ENCODE measurements at places on chromosomes 6 and 20.

GRCh38 chr6:72646604-72647485, 25.0 kb downstream of the KCNQ5 start:
- DNase-seq: no peak

- no peak for DNase-seq
These were observed 33.4 kb upstream of the GCNT2 start for GRCh38 chr6:10487668-10488327.

DNA sequence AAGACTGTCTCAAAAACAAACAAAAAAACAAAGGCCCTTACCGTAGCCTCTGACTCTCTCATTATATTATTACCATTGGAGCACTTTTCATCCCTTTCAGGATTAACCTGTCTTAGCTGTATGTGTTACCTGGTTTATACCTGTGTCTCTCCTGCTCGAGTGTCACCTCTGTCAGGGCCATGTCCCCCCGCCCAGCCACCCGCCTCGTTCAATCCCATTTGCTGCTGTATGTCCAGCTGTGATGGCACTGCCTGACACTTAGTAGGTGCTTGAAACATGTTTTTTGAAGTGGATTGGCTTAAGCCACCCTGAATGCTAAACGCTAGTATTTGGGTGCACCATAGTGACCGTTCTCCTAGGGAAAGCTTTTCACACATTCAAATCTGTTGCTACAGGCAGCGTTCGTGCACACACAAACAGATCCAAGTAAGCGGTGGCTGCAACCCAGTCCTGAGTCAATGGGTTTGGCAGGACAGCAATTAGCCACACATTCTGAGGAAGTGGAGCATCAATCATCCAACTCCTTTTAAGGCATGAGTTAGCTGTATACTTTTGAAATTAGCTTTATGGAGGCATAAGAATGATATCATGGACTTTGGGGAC, 98.9 kb upstream of the ZNF217 start:
- no peak for DNase-seq

- DNase-seq: no peak
These were observed 8.0 kb upstream of the TUBB2B start for GRCh38 chr6:3235486-3235885.

- DNase-seq: no peak
These were observed 3.6 kb upstream of the MYLK2 start for GRCh38 chr20:31815408-31816188.

DNA sequence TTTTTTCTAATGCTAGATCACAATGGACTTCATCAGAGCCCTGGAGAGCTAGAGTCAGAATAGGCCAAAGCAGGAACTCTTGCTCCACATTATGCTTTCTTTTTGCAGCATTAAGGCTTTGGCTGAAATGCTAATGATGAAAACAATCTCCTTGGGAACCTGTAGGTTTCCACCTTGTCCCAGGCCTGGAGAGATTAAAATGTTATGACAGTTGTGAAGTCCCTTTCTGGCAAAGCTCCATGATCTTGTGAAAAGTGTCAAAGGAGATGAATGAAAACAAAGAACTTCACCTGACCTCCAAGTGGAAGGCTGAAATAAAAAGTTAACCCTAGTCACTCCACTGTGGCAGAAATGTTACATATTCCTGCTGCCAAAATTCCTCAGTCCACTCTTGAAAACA, 64.0 kb upstream of the LRRC1 start:
- DNase-seq: no peak

GRCh38 chr6:56594699-56595098, 48.0 kb downstream of the DST start:
- no peak for DNase-seq

GRCh38 chr20:16236589-16237241, 336.5 kb downstream of the KIF16B start:
- DNase-seq: no peak

GRCh38 chr6:1910621-1911407, 301.1 kb downstream of the FOXC1 start:
- DNase-seq: no peak

- DNase-seq: no peak
These were observed 70.2 kb upstream of the BEND3 start for GRCh38 chr6:107185391-107185970.

DNA sequence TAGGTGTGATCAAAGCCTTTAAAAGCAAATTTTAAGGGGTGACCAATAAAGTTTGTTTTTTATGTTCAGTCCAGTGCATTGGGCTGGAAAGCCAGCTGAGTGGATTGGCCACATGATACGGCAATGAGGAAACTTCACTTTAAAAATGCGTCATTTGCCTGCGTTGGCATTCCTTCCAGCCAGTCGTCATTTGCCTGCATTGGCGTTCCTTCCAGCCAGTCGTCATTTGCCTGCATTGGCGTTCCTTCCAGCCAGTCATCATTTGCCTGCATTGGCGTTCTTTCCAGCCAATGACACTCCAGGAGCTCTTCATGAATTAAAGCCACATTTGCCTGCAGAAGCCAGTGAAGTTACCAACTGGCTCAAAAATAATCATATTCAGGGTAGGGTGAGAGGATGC, 378.6 kb downstream of the SMOC2 start:
- DNase-seq: no peak

- no peak for DNase-seq
These were observed 5.3 kb downstream of the MMUT start for GRCh38 chr6:49457771-49458170.

DNA sequence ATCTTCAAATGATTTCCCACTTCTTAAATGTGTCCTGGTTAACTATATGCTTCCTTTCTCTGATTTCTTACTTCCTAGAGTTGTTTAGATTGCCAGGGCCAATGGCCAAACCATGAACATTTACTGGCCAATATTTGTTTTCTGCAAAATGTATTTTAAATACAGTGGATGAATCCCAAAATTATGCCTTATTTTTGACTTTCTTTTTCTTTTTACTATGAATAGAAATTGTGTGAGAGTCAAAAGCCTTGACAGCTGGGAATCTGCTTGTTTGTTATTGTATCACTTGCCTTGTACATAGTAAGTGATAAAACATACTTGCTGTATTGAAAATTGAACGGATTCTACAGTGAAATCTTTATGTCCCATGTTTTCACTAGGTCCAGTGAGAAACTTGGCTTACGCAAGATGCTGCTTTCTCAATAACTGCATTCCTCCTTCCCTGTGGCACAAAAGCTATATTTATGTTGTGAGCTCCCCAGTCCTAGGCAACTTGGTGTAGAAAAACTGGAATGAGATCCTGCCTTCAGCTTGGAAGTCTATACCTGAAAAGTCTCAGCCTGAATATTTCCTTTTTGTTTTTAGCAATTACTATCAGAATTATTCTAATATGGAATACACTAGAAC, 295.2 kb downstream of the EPHA7 start:
- no peak for DNase-seq

- no peak for DNase-seq
These were observed 6.7 kb downstream of the XRN2 start for GRCh38 chr20:21309678-21310467.

- no peak for DNase-seq
These were observed 1.6 kb upstream of the ADIG start for GRCh38 chr20:38579219-38579910.

DNA sequence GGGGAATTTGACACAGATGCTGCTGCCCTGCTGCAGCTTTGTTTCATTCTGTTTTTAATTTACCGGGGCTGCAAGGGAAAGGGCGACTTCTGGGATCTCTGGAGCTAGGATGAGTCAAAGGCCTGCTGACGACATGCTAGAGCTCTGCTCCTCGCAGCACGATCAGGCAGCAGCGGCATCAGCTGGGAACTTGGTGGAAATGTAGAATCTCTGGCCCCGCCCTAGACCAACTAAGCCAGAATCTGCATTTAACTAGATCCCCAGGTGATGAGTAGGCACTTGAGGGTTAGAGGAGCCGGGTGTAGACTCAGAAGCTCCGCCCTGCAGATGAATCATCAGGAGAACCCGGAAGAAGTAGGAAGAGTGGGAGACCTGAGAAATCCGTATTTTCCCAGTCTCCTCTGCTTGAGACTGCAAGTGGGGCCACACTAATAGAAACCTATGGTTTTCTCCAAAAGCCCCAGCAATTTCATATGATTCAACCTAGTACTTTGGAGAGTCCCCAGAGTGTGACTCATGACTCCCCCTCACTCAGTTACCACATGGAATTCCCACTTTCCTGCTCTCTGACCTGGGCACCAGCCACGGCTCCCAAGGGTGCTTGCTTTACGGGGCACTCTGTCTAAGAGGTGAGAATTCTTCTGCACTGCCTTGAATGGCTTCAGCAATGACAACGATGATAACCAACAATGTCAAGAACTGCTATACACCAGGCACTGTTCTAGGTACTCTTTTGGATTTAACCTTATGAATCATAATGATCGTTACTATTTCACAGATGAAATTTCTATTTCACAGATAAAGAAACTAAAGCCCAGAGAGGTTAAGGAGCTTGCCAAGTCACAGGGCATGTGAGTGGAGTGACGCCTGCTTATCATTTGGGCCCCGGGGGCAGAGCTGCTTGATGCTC, 18.1 kb downstream of the TUBB2B start:
- peak; percentile 74 for DNase-seq

DNA sequence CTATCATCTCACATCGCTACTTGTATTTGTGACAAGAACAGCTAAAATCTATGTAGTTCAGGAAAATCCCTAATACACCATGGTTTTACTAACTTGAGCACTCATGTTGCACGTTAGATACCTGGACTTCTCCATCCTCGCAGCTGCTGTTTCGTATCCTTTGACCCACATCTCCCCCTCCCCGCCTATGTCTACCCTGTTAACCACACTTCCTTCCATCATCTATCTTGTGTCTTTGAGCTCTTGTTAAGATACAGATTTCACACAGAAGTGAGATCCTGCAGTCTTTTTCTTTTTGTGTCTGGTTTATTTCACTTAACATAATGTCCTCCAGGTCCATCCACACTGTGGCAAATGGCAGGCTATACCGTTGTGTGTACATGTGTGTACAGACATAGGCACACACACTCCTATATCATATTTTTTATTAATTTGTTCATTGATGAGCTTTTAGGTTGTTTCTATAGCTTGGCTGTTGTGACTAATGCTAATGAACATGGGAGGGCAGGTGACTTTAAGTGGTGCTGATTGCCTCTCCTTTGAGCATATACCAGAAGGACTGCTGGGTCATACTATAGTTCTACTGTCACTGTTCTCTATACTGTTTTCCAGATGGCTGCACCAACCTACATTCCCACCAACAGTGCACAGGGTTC, 117.8 kb downstream of the WDR27 start:
- DNase-seq: no peak

DNA sequence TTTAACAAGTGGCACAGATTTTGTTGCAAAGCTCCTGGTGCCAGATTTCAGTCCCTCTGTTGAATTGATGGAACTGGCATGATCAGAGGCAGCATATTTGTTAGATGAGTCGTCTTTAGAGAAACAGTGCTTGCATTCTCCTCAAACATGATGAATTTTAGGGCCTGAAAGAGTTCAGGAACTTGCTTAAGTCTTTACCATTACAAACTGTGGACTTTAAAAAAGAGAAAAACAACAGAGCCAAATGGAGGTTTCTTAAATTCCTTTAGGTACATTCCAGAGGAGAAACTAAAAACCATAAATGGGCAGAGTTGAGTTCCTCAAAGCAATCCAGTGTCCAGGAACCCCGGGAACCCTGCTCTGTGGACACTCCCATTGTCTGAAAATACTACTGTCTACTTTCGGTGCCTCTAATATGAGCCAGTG, 2.5 kb downstream of the GTF2H5 start:
- no peak for DNase-seq

DNA sequence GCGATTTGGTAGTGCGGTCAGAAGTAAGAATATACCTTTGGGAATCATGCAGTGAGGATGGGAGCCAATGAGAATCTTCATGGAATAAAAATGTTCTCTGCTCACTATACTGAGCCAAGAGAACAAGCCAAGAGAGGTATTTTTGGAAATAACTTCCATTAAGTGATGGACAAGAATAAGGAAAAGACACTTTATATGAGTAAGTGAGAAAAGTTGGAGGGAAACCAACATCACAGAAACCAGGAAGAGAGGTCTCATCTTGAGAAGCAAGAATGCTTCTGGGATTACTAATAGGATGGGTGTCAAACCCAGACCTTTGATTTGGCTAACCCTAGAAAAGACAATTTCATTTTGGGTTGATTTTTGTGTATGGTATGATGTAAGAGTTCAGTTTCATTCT, 181.2 kb upstream of the JAG1 start:
- DNase-seq: no peak

DNA sequence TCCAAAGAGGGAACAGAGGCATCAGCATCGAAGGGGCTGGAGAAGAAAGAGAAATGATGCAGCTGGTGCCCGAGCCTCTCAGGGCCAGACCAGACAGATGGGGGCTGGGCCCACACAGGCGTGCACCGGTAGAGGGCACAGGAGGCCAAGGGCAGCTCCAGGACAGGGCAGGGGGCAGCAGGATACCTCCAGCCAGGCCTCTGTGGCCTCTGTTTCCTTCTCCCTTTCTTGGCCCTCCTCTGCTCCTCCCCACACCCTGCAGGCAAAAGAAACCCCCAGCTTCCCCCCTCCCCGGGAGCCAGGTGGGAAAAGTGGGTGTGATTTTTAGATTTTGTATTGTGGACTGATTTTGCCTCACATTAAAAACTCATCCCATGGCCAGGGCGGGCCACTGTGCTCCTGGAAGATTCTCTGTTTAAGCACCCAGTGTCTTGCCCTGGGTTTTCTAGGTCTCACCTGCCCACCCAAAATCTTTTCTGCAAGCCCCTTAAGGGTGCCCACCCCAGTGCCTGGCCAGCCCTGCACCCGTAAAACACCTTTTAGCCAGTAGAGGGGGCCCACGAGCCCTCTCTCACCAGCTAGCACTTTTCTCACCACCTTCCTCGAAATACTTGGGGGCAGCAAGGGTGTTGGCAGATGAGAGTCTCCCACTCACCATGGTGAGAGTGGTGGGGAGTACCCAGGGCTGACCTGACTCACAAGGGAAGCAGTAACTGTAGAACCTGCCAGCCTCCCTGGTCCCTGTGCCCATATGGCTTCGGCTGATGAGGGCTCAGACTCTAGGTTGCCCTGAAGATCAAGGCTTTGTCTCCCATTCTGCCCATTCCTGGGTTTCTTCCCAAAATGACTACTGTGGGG, 35.7 kb upstream of the ID1 start:
- DNase-seq: peak; percentile 76

GRCh38 chr6:52727908-52728307, 35.4 kb downstream of the GSTA2 start:
- DNase-seq: no peak

DNA sequence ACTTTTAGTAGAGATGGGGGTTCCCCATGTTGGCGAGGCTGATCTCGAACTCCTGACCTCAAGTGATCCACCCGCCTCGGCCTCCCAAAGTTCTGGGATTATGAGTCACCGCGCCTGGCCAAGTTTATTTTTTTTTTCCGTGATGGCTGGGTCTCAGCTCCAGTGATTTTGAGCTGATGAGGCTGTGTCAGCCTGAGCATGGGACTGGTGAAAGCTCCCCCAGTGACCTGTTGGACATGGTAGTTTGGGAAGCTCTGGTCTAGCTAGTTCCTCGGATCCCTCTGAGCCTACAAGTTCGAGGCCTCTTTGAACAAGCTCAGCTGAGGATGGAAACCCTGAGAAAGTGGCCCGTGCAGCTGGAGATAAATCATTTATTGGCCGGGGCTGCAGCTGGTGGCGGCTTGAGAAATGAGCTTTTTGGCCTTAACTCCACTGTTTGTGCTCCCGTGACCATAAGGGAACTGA, 126.8 kb downstream of the SNX5 start:
- DNase-seq: no peak

- DNase-seq: no peak
These were observed 643.4 kb downstream of the QKI start for GRCh38 chr6:164057876-164058275.

- DNase-seq: no peak
These were observed 43.8 kb upstream of the KIF16B start for GRCh38 chr20:16617056-16617455.

- DNase-seq: no peak
These were observed 63.5 kb downstream of the TRMT6 start for GRCh38 chr20:5886788-5887187.

GRCh38 chr6:3665608-3666007, 85.9 kb downstream of the PXDC1 start:
- no peak for DNase-seq

All from hematopoietic multipotent progenitor cell treated with erythropoietin and hydrocortisone succinate and interleukin-3 and kit ligand, for 15 days (in vitro differentiated cells).